ENCODE measurements at places on chromosomes 6 and 20.

DNA sequence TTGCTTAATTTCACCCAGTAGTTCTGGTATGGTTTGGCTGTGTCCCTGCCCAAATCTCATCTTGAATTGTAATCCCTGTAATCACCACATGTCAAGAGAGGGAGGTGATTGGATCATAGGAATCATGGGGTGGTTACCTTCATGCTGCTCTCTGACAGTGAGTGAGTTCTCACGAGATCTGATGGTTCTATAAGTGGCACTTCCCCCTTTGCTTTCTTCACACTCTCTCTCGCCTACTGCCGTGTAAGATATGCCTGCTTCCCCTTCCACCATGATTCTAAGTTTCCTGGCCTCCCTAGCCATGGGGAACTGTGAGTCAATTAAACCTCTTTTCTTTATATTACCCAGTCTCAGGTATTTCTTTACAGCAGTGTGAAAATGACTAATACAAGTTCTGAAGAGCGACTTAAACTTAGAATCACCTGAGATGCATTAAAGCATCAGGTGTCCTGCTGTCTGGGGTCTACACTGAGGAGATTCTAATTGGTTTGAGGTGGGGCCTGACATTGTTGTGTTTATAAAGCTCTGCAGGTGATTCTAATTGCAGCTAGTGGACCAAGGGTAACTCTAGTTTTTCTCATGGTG, 82.1 kb upstream of the DTNBP1 start:
- DNase-seq, result no peak

DNA sequence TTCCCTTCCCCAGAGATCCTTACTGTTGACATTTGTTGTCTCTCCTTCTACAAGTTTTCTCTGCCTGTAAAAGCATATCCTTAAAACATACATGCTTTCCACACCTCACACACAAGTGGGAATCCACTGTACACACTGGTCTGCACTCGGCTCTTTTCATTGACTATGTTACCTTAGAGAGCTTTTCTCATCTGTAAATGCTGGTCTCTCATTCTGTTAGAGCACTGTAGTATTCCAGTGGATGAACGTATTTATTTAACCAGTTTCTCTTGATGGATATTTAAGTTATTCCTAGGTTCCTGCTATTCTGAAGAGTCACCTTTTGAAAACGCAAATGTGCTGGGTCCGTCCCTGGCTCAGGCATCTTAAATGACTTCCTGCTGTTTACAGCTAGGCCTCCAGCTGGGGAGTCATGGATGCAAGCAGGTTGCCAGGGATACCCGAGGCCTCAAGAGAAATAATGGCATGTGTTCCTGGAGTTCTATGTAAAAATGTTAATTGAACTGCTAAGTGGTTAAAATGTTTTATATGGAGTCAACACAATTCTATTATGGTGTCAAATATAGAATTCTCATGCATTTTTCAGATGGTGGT, 61.1 kb upstream of the TGM3 start:
- peak; percentile 81 for DNase-seq

- DNase-seq, result no peak
These were observed 72.6 kb upstream of the ZNF184 start for GRCh38 chr6:27545271-27546046.

DNA sequence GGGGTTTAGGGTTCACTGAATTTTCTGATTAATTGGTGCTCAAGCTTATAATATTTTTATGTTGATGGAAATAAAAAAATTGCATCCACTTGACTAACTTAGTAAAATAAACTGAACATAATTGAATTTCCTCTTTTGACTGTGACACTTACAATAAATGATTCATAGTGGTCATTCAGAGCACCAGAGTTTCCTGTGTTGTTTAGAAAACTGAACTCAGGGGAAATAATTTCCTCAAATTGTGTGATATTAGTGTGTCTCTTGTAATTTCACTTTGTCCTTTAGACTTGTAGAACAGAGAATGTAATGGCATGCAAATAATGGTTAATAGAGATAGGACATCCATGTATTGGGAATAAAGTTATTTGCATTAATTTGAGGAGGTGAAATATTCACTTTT, 319.7 kb upstream of the MAN1A1 start:
- DNase-seq, result no peak

GRCh38 chr6:105313211-105313610, 89.7 kb downstream of the PREP start:
- no peak for DNase-seq

DNA sequence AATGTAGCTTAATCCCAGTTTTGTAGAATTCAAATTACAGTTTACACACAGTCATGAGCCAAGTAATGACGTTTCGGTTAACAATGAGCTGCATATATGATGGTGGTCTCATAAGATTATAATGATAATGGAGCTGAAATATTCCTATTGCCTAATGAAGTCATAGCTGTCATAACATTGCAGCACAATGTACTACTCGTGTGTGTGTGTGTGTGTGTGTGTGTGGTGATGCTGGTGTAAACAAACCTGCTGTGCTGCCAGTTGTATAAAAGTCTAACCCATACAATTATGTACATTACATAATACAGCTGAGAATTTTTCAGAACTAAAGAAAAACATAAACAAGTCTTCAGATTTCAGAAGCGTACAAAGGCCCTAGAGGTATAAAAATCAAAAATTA, 66.7 kb upstream of the ARID1B start:
- no peak for DNase-seq

DNA sequence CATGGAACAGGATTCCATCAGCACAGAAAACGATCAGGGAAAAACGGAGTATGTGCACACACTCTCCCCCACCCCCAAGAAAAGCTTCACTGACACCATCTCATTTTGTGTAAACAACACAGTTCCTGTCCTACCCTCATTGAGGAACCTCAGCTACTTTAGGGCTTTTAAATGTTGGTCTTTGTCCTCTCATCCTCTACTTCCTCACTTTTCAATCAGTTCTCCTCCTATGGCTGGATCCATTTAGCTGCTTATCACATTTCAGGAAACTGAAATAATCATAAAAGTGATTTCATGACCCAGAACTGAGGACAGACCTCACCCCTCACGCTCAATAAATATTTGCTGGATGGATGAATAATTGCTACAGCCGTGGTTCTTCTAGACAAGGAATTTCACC, 33.1 kb upstream of the PNRC1 start:
- DNase-seq, result no peak

- DNase-seq, result no peak
These were observed 106.6 kb downstream of the TAF4 start for GRCh38 chr20:61958773-61959700.

DNA sequence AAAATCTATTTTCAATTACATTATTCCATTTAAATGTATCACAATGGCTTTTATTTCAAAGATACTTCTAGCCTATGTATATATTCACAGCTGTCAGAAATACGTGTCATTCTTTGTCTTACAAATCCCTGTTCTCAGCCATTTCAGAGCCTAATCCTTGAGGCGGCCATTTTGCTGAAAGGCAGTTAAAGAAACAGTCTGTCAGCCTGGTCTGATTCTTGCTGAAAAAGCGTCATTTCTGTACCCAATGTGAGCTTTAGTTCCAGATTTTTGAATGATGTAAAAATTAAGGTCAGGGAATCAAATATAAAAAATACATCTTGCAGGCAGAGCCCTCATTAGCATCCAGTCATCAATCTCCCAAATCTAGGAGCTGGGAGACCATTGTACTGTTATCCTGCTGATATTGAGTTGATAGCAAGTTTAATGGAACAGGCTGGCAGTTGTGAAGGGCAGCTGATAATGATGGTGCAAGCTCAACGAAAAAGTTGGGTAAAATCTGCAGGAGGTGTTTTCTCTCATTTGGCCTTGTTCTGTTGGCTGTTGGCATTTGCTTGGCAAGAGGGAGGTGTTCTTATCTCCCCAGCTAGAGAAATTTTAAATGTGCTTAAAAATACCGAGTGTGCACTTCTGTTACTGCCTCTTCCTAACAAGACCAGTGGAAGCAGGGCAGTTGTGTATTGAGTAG, 314.8 kb downstream of the SOX4 start:
- DNase-seq, result no peak

GRCh38 chr20:44390280-44390679, 34.8 kb downstream of the HNF4A start:
- no peak for DNase-seq

- peak; percentile 11 for DNase-seq
These were observed 183.4 kb downstream of the LY86 start for GRCh38 chr6:6771964-6772363.

- no peak for DNase-seq
These were observed 56.6 kb upstream of the BLCAP start for GRCh38 chr20:37584238-37584807.

DNA sequence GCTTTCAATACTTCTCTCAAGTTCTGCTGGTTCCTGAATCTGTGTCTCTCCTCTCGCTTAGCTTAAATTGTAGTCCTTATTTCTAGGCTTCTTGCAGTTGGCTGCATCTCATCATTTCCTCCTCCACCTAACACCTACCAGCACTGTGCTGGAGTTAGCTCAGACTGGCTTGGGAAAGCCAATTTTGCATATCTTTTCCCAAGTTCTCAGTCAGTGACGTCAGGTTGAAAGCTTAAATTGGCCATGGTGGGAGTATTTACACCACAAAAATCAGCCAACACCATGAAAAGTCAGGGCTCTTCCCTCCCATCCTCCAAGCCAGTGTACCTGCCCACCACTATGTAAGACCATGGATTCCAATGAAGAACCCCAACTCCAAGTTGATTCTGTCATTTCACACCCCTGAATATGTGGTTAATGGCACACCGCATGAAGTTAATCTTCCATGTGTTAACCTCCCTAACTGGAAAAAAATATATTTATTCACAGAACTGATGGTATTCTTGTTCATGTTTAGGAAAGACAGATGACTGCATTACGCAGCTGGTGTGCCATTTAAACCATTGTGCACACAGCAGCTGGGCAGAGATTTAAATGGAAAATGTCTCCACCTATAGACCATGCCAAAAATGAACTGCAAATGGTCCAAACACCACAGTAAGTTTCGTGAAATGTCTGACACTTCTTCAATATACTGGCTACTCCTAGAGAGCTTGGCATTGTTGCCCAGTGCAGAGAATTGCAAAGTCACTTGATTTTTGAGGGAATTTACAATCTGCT, 274.1 kb upstream of the MAP3K7 start:
- DNase-seq, result no peak

DNA sequence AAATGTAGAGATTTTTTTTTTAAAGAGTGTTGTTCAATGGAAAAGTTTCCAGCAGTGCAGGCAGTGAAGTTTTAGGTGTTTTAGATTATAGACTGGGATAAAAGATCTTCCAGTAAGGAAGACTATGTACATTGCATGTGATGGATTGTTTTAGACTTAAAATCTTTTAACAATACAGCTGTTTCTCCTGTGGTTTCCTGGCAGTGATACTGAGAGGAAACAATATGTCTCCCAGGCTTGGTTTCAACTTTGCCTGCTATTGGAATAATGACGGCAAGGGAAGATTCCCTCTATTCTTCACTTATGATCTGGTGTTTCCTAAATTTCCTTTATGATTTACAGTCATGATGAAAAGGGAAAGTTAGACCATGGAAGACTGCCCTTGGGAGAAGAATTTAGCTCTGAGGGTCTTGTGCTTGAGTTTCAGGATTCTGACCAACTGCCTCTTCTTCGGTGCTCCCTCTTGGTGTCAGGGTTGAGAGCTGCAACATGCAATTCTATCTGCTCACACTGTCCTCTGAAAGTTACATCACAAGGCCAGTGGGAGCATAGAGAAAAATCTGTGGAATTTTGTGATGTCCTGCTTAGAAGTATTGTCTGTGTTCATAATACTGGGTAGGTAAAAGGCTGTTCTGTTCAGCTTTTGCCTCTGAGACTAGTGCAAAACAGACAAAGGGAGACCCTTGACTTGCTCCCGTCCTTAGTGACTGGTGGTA, 262.8 kb upstream of the MAN1A1 start:
- DNase-seq, result no peak

DNA sequence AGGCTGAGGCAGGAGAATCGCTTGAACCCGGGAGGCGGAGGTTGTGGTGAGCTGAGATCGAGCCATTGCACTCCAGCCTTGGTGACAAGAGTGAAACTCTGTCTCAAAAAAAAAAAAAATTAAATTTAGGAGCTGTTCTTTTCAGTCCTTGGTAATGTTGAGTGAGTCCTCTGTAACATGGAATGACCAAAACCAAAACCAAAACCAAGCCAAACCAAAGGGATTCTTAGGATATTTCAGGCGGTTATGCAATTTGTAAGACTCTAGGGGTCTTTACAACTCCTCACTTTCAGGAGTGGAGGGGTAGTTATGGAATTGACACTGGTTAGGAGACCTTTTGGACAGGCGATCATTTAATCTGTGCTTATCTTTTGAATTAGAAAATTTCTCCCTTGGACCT, 15.8 kb downstream of the TIAM2 start:
- DNase-seq, result no peak

DNA sequence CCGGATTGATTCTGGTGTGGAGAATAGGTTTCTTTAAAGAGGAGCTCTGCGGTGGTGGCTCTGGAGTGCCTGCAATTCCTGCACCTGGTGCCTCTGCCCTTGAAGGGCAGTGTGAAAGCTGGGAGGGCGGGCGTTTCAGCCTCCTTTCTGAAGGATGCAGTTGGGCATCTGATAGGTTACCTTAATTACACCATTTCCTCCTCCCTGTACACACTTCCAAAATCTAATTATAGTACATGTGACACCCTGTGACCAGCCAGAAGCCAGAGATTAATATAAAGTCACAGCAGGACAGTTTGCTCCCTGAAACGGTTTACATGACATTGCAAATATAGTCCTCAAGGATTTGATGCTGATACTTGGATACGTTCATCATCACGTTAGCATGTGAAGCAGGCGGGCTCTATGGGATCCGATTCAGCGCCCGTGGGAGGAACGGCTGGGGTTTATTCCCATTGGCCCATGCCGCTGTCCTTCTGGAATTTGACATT, 548.2 kb downstream of the QKI start:
- DNase-seq, result no peak

DNA sequence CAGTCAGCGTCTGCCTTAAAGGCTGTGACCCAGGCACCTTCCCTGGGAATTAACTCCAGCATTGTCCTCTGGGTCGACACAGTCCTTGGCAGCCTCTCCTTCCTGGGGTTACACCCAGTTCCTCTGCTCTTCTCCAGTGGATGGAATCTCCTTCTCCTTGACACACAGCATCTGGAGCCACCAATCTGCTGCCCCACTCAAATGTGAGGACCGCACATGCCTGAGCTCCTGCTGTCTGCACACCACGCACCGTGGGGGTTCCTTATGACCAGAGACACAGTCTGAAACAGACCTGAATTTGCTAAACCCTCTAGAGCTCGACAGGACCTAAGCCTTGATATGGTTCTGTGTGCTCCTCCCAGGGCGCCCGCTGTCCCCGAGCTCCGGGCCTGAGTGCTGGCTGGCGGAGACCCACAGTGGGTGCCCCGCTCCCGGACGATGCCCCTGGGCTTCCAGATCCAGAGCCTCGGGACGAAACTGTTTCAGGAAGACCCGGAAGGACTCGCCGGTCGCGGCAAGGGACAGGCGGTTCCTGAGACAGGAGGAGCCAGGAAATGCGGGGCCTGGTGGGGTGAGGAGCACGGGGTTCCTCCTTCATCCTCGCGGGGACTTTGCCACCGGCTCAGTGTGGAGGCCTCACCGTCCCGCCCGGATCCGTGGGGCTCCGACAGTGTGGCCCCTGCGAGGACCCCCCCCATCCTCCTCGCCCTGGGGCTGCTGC, 2.5 kb upstream of the RAET1G start:
- DNase-seq, result no peak

- DNase-seq, result no peak
These were observed 38.3 kb downstream of the MAFB start for GRCh38 chr20:40650707-40651106.

- DNase-seq, result no peak
These were observed 19.1 kb upstream of the CD93 start for GRCh38 chr20:23105193-23105592.

GRCh38 chr6:14518515-14519217, 401.1 kb downstream of the CD83 start:
- no peak for DNase-seq

All from NCI-H2171 (cell line).